ENCODE measurements at places on chromosomes 12 and 14.

DNA sequence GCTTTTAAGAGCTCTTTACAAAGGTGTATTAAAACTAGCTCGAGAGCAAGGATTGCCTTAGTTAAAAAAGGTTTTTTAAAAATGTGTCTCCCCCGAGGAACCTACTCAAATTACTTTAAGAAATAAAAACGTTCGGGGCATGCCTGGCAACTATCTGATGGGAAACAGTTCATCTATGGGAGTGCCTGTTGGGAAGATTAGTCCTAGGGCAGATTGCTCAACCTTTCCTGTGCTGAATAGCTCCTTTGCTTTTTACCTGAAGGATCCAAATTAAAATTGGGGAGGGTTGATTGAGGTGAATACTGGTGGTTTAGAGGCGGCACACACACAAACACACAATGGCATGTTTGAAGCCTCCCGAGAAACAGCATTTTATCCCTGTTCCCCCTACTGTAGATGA is 541.4 kb upstream of the ATP2B1 start:
- DNase-seq = no peak

DNA sequence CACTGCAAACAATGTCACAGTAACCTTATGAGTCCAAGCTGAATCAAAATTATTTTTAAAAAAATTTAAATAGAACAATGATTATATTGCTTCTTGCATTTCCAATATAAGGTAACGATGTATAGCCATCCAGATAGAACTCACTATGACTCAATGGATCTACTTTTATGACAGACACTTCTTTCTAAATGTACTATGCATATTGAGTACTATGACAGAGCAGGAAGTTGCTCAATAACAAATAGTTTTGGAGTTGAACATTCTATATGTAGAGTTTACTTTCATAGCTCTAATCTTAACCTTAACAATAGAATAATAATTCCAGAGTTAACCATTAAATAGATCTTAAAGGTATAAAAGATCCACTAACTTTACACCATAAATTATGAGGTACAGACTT is 46.7 kb upstream of the ALG10B start:
- no peak for DNase-seq

DNA sequence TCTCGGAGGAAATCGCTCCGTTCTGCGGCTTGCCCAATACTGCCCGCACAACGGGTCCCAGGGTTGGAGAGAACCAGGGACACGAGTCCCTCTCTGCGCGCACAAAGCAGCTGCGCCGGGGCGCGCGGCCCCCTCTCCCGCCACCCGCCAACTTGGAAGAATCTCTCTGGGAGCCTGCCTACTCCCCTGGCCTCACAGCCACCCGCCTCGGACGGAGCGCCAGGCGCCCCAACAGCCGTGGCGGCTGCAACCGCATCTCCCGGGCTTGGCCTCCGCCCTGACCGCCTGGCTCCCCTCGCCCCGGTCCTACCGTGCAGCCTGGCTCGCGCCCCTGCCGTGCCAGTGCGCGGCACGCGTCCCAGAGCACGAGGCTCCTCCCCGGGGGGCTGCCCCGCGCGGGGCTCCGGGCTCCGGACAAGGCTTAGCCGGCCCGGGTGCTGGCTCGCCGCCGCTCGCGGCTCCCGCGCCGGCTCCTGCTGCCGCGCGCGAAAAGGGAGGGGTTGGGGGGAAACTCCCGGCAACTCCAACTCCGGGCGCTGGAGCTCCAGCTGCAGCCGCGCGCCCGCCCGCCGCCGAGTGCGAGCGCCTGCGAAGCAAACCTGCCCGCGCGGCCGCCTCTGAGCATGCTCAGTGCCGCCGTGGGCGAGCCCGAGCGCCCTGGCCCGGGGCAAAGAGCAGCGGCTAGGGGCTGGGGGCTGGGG is at the start of gene STXBP6:
Gene STXBP6, minus strand, starts transcription at position 580 of the 701 bp plus-strand sequence. CDS start 75,329 bp downstream, outside the sequence.
- DNase-seq = no peak

DNA sequence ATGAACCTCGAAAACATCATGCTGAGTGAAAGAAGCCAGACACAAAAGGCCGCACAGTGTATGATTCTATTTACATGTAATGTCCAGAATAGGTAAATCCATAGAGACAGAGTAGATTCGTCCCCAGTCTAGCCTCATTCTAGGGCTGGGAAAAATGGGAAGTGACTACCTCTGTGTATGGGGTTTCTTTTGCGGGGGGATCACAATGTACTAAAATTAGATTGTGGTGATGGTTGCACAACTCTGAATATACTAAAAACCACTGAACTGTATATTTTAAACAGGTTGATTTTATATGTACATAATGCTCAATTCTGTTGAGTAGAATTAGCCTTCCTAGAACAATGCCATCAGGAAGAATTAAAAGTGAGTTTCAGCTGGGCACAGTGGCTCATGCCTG is 6.3 kb upstream of the RILPL2 start:
- no peak for DNase-seq

- no peak for DNase-seq
These were observed 43.9 kb downstream of the GIT2 start for GRCh38 chr12:109952160-109952858.

DNA sequence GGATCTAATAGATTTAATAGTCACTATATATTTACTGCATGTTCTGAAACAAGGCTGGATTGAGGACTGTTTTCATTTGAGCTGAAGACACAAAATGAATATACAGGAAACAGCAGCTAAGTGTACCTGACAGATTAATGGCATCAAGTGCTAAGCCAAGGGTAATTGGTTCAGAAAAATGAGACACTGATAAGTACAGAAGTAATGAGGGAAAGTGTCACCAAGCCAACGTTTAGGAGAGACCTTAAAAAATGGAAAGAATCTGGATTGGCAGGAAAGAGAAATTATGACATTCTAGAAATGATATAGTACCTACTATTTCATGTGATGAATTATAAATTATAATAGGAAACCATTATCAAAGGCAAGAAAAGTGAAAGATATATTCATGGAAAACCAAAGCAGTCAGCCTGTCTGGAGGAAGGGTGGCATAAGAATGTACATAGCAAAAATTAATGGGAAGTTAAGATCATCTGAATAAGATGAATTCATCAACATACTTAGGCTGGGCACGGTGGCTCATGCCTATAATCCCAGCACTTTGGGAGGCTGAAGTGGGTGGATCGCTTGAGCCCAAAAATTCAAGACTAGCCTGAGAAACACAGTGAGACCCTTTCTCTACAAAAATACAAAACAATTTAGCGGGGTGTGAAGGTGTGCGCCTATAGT is 21.0 kb upstream of the DUSP16 start:
- no peak for DNase-seq

- DNase-seq = no peak
These were observed 278.2 kb downstream of the FOXN3 start for GRCh38 chr14:89138846-89139245.

GRCh38 chr12:92961949-92962348 is 32.9 kb upstream of the EEA1 start:
- DNase-seq = no peak

DNA sequence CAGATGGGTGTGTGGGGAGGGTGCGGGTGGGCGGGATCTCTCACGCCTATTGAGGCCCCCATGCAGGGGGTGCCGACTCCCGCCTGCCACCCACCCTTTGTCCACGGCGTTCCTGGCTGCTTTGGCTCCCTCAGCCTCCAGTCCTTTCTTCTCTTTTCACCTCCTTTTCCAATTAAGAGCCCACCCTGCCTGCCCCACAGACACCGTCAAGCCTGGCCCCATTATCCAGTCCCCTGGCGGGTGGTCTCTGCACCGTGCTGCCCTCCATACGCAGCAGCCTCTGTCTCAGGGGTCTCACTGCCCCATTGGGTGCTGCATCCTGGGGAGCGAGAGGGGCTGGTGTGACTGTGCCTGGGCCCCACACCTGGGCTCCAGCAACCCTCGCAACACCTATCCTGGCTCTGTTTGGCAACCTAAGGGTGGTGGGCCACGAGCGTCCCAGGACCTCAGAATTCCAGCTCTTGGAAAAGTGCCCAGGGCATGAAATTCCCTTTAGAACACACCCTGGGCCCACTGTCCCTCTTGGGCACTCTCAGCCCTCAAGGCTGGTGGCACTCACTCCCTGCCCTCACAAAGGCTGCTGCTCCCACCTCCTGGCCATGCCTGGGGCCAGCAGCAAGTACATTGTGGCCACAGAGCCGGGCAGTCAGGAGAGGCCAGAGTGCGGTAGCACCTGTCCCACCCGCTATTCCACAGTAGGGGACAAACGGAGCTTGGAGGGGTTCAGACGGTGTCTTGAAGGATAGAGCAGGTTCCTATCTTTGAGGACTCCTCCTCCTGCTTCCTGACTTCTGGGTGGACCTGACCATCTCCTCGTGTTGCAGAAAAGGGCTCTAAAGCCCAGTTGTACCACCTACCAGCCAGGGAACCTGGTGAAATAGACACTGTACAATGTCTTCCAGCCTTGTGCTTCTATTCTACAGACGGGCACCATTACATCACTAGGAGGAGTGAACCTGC is 114.1 kb downstream of the KIF26A start:
- DNase-seq = no peak

- no peak for DNase-seq
These were observed 178.6 kb downstream of the SNAPC1 start for GRCh38 chr14:61940666-61941420.

DNA sequence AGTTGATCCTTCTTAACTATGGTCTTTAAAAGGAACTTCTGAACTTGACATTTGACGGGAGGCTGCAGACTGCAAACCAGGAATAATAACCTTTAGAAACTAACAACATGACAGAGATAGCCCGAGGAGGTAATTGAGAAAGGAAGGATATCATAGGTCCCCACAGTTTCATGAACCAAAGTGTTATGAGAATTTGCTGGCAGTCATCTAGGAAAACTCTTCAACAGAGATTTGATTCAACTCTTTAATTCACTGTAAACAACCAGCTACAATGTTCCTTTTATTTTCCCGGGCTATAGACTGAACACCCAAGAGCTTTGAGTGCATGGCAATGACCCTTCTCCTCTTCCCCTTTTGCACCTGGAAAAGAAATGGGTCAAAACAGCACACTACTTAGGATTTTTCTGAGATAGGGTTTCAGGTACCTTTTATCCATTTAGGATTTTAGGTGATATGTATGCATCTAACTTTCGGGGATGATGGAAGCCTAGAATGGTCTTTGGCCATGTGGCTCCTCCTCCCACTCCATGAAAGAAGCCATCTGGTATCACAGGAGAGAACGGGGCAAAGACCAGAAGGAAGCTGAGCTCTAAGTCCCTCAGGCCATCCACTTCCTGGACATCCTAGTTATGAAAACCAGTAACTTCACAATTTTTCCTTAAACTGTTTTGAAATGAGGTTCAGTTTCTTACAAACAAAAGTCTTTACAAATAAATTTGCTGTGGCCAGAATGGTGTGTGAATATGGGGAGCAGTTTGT is 23.0 kb downstream of the GLT8D2 start:
- no peak for DNase-seq

GRCh38 chr12:4477129-4477528 is 31.5 kb upstream of the FGF6 start:
- DNase-seq = no peak

DNA sequence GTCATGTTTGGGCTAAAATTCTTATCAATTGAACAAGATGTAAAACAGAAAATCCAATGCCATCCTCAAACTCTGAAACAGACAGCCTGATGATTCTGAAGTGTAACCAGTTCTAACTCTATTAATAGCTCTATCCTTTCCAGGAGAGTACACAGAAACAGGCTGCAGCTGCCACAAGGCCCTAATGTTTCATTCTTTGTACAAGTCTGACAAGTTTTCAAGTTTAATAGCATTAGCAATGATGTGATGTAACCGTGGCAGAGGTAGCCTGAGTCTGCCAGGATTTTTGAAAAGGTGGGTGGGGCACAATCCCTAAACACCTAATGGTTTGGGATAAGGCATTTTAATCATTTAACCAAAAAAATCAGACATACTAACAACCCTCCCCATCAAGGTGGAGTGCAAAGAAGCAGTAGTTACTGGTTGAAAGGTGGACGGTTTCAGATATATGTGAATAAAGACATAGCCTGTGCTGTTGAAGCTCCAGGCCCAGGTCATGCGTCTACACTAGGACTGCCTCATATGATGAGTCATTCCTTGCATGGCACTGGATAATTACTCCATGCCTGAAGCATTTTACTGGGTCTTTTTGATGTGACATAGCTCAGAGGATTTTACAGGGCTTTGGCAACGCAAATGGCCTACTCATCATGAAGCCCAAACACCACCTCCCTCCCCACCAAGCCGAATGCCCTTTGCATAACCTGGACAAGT is 145.1 kb upstream of the GRIP1 start:
- DNase-seq = no peak

Data from CD8-positive, alpha-beta memory T cell (primary cell).